ENCODE measurements at places on chromosomes 12 and 14.

- peak; percentile 31 for DNase-seq
These were observed 644 bp upstream of the PPP4R4 start for GRCh38 chr14:94173471-94173884.

GRCh38 chr14:80770114-80770908 lies 171.2 kb downstream of the CEP128 start:
- no peak for DNase-seq

- DNase-seq = no peak
These were observed 71.3 kb downstream of the CHGA start for GRCh38 chr14:92994131-92994676.

GRCh38 chr12:11929714-11930113 lies 141.0 kb upstream of the BCL2L14 start:
- DNase-seq = no peak

GRCh38 chr12:51922146-51922545 lies 14.8 kb downstream of the ACVRL1 start:
- DNase-seq = no peak

DNA sequence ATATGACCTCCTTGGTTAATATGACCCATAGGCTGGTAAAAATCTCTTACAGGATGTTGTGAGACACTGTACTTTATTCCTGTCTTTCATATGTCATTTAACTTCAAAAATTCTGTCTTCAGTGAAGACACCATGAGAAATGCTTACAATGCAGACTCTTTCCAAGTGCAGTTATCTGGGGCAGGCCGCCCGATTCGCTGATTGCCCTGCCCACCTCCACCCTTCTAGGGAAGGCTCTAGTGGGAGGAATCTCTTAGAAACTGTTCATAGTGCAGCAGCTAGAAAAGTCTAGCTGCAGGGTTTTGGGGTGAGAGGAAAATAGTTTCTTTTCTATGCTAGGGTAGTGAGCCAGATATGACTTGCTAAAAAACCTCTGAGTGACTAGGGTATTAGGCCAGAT lies 15.0 kb upstream of the CIPC start:
- no peak for DNase-seq

DNA sequence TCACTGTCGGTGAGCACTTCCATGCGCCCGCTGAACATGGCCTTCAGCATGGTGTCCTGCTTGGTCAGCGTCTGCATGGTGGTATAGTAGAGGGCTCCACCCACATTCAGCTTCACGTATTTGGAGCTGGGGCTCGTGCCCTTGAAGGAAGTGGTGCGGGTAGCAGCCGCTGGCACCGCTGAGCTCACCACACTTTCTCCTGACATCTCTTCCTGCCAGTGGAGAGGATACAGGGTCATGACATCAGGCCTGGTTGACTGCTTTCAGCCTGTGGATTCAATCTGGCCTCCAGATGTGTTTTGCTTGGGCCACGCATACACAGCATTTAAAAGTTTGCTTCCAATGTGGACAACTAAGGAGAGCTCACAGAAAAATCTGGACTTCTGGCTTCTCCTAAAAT lies 7.6 kb downstream of the KCTD10 start:
- no peak for DNase-seq

GRCh38 chr12:68306564-68306963 lies 25.6 kb downstream of the MDM1 start:
- no peak for DNase-seq

- DNase-seq = no peak
These were observed 22.4 kb downstream of the VPS37B start for GRCh38 chr12:122873540-122873939.

- no peak for DNase-seq
These were observed 421.0 kb downstream of the RPL10L start for GRCh38 chr14:46230540-46230939.

- no peak for DNase-seq
These were observed 768 bp downstream of the METTL25 start for GRCh38 chr12:82359115-82359478.

DNA sequence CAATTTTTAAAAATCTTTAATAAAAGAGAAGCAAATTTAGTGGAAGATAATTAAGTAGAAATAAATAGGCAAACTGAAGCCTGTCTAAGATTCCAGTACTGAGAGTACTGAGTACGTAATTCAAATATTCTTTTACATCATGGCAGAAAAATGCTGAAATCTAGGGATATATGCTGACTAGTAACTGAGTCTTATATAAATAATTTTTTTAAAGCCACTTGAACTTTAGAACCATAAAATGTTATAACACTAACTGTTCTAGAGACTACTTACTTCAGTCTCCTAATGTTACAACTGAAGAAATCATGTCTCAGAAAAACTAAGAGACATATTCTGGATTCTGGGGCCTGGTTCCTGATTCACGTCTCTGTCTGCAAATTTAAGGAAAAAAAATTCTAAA lies 230.6 kb upstream of the PLEKHG7 start:
- no peak for DNase-seq

GRCh38 chr12:6927379-6928021 lies at the start of gene ATN1:
ATN1 (plus strand) TSS chr12:6927959; CDS start chr12:6934002, 6,043 bp downstream.
- peak; percentile 44 for DNase-seq

DNA sequence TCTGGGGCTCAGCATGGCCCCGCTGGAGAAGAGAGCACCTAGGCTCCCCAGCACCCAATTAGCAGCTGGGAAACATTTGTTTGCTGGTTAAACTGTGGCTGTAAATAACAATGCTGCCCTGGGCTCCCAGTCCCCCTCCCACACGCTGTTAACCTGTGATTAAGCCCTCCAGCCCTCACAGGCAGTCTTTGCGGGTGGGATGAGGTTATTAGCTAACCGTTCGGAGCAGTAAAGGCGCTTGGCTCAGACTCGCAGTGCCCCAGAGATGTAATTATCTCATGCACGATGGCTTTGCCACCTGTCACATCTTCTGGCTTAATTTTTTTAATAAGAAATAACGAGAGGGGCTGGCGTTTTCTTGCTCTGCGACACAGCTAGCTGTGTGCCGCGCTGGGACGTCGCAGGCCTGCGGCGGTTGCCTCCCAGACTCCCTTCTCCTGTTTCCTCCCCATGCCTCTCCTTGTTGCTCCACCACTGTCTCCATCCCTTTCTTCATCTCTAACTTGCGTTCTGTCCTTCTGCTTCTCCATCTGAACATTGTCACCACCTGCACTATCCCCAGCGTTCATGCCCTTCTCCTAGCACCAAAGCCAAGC lies 239.2 kb upstream of the FKBP4 start:
- no peak for DNase-seq

GRCh38 chr14:47300796-47301195 lies 374.6 kb downstream of the MDGA2 start:
- DNase-seq = no peak

DNA sequence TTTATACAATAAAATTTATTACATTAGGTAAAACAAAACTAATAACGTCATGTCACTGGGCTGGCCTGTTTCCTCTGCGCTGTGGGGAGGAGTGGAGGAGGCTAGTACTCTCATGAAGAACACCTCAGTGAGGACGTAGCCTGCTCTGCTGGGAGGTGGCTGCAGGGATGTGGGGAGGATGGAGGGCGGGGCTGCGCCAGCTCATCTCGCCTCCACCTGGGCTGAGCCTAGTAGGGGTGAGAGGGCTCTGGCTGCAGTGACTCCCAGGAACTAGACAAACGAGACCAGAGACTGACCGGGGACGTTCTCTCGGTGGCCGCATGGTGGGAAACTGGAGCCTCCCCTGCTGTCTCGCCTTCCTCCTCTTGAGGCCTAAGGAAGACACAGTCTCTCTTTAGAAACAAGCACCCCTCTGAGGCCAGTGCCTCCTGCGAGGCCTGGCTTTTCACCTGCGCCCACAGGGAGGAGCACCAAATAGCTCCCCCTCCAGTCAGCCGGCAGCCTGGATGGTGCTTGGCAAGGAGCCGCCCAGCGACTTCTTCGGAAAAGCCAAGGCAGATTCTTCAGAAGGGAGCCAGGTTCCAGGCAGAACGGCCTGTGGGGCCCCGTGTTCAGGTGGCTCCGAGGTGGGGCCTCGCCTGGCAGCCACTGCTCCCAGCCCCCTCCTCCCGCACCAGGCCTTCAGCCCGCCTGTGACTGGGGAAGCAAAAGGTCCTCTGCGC lies 62.4 kb downstream of the PLEKHG3 start:
- no peak for DNase-seq

DNA sequence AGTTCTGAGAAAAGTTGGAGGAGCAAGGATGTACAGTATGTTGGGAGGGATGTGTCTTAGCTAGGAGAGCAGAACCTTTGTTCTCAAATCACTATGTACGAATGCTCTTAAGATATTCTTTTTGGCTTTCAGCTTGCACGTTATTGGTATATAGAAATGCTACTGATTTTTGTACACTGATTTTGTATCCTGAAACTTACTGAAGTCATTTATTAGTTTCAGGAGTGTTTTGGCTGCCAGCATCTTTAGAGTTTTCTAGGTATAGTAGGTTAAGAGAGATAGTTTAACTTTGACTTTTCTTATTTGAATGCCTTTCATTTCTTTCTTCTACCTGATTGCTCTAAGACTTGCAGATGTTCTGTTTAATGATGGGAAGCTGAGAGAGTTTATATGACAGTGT lies 442.8 kb upstream of the FBXO33 start:
- no peak for DNase-seq

GRCh38 chr14:38176379-38176778 lies 31.3 kb upstream of the SSTR1 start:
- no peak for DNase-seq

- DNase-seq = no peak
These were observed 146.2 kb downstream of the BCL11B start for GRCh38 chr14:99125616-99126431.

GRCh38 chr14:69363964-69364363 lies 34.1 kb downstream of the ERH start:
- no peak for DNase-seq

- DNase-seq = no peak
These were observed 125.8 kb downstream of the C12orf42 start for GRCh38 chr12:103369929-103370328.

GRCh38 chr12:41869432-41869831 lies 275.2 kb downstream of the GXYLT1 start:
- no peak for DNase-seq

GRCh38 chr12:6959805-6960592 lies 8.8 kb downstream of the PTPN6 start:
- DNase-seq = no peak

- DNase-seq = no peak
These were observed 90.3 kb downstream of the DDHD1 start for GRCh38 chr14:53062856-53063255.

- DNase-seq = no peak
These were observed 175.0 kb upstream of the TMEM132C start for GRCh38 chr12:128091951-128092382.
